Stimulated activated CD4-positive, alpha-beta T cell treated with anti-CD3 and anti-CD28 coated beads, Interleukin-12 subunit alpha, Interleukin-12 subunit beta, amount 100 ng/mL, for 48 hours (primary cell): ENCODE measurements at places on chromosomes 12 and 14.

DNA sequence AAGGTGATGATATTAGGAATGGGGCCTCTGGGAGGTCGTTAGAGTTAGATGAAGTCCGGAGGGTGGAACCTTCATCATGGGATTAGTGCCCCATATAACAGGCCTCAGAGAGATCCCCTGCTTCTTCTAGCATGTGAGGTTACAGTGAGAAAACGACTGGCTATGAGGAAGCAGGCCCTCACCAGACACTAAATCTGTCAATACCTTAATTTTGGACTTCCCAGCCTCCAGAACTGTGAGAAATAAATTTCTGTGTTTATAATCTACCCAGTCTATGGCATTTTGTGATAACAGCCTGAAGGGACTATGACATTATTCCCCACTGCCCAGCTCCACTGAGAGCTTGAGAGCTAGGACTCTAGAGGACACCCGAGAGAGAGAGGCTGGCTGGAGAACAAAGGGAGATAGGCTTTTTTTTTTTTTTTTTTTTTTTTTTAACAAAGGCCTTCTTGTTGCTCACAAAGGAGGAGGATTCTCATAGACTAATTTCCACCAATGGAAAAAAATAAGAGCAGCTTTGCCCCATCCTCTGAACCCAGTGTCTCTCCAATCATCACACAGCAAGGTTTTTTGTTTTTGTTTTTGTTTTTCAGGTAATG is 87.8 kb upstream of the EEA1 start:
- DNase-seq, result no peak

DNA sequence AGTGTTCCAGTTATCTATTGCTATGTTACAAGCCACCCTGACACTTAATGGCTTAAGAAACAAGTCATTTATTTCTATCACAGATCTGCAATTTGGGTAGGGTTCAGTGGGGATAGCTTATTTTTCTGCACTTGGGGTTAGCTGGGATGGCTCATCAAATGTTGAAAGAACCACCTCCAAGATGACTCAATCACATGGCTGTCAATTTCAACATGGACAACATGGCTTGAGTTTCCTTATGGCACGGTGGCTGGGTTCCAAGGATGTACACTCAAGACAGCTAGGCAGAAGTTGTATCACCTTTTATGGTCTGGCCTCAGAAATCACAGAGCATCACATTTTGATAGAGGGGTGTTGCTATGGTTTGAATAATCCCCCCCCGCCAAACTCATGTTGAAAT is 24.5 kb upstream of the IGF1 start:
- DNase-seq, result no peak

GRCh38 chr14:89540009-89540829 is 123.2 kb upstream of the FOXN3 start:
- DNase-seq, result no peak

DNA sequence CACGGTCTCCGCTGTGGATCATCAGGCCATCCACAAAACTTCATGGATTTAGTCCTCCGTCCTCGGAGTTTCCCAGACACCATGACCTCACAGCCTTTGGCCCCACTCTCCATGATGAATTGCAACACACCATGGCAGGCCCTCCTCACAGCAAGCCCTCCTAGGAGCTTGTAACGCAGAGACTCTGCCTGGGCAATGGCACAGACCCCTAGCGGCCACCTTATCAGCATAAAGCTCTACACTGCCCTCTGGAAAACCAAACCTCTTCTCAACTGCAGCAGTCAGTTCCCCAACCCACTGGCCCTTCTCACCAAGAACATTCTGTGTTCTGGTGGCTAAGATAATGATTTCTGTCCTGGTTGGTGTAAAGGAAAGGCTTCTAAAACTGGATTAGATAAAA is 238.4 kb upstream of the USP15 start:
- DNase-seq, result no peak

DNA sequence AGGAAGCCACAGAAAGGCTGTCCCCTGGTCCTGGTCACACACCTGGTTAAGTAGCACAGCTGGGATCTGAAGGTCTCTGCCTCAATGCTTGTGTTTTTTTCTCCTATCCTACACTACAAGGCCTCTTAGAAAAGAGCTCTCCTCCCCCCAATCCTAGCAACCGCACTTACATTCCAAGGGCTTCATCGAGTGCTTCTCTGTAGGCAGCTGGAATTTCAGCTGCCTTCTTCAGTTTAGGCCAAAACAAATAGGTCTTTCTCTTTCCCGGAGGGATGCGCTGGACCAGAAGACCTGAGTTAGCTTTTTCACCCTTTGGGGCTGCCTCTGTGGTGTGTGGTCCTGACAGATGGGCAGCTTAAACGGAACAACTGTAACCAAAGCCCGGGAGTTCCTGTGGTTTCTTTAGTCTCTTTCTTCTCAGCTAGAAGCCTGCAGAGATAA is 109.7 kb downstream of the GPATCH2L start:
- no peak for DNase-seq

- no peak for DNase-seq
Observed at GRCh38 chr12:28708918-28709371, 440.1 kb upstream of the FAR2 start.

GRCh38 chr12:52238916-52239646 is 6.0 kb downstream of the KRT7 start:
- DNase-seq, result no peak

DNA sequence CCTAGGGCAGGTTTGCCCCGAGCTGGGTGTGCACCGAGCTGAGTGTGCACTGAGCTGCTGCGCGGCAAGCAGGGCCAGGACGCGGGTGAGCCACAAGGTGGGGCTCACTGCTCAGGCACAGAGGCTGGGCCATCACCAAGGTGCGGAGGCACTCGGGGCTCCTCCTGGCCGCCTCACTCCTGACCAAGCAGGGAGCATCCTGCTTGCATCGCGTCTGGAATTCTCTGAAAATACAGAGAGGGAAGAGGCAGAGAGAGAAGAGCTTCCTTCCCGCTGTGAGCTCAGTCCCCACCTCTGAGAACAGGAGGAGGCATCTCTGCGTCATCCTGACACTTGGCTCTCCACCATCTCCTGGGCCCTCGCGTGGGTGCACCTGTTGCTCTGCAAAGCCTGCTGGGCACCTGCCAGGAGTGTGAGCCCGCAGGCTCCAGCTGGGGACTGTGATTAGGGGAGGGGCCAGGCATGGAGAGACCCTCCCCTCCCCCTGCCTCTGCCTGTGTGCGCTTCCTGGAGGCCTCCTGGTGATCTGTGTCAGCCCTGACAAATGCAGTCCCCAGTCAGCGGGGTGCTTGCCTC is 116.3 kb downstream of the GLT1D1 start:
- DNase-seq, result no peak

DNA sequence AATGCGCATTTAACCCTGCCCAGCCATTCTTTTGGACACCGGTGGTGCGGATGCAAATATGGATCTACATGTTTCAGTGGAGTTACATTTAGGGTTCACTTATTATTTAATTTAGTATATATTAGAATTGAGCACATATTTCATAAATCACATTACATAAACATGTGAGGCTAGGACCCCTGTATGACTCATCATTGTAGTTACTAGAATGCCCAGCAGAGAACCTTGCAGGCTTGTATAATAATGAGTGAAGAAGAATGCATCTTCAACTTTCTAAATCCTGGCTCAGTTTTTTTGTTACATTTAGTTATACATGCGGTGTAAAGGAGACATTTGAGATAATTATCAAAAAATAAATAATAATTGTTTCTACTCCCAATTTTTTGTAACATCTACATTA is 369.0 kb downstream of the ATP23 start:
- no peak for DNase-seq

DNA sequence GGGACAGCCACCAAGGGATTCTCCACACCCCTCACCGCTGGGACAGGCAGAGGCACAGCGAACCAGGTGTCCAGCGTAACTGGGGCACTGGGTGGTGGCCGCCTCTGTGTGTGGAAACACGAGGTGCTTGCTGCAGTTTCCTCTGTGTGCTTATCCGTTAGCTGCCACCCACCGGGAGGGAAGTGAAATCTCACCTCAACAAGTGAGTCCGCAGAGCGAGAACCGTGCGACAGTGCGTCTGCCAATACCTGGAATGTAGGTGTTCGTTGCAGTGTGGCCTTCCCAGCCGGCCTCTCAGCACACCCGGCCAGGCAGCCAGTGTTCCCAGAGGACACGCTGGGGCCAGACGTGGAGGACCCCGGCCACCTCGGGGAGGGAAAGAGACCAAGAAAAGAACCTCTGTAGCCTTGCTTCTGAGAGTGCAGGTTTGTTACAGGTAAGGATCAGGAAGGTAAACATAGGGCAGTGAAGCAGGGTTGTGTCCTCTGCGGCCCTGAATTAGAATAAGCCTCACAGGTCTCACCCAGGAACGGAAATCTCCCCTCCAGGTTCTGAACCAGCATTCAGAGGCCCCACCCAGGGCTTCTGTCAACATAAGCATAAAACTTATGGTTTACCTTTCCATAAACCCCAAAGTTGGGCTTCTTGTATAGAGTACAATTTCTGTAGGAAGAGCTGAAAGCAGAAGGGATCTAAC is 1.5 kb downstream of the BCL2L14 start:
- DNase-seq, result no peak

- DNase-seq, result no peak
Observed at GRCh38 chr12:52364901-52365489, 2.3 kb downstream of the KRT85 start.

GRCh38 chr14:73717266-73717665 is 3.1 kb upstream of the PNMA1 start:
- no peak for DNase-seq

GRCh38 chr12:8011331-8011730 is 21.2 kb upstream of the FOXJ2 start:
- DNase-seq, result no peak

DNA sequence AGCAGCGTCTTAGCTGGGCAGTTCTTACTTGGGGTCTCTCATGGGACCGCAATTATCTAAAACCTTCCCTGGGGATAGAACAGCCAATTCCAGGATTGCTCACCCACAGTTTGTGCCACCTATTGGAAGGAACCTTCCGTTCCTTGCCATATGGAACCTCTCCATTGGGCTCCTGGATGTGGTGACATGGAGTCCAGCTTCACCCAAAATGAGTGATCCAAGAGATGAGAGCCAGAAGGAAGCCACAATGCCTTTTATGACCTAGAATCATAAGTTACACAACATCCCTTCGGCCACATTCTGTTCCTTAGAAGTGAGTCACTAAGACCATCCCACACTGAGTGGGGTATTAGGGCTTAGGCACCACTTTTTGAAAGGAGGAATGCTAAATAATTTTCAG is 164.4 kb downstream of the FBXL14 start:
- no peak for DNase-seq

- DNase-seq, result no peak
Observed at GRCh38 chr12:9687228-9687627, 17.7 kb downstream of the CLEC2D start.

- DNase-seq, result no peak
Observed at GRCh38 chr12:113062502-113063395, 6.2 kb downstream of the DTX1 start.

DNA sequence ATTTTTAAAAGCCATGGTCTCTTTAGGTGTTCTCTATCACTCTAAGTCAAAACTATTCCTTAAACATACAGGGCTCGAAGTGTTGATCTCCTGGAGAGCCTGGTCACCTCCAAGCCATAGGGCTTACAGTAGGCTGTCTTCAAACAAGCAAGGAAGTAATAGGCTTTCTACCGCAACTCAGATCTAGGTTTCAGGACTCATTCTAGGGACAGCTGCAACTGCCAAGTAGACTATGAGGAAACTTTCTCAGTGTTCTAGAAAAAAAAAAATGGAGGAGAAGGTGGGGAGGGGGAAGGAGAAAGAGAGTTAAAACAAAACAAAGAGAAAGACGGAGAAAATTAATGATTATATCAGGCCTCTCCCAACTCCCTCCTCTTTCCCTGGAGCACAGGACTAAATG is 106.9 kb upstream of the ETV6 start:
- no peak for DNase-seq

- DNase-seq, result no peak
Observed at GRCh38 chr12:2372735-2373134, 319.9 kb downstream of the CACNA1C start.

- DNase-seq, result no peak
Observed at GRCh38 chr12:33586576-33586975, 147.0 kb upstream of the SYT10 start.

- no peak for DNase-seq
Observed at GRCh38 chr12:46608431-46609272, 217.1 kb downstream of the SLC38A4 start.

DNA sequence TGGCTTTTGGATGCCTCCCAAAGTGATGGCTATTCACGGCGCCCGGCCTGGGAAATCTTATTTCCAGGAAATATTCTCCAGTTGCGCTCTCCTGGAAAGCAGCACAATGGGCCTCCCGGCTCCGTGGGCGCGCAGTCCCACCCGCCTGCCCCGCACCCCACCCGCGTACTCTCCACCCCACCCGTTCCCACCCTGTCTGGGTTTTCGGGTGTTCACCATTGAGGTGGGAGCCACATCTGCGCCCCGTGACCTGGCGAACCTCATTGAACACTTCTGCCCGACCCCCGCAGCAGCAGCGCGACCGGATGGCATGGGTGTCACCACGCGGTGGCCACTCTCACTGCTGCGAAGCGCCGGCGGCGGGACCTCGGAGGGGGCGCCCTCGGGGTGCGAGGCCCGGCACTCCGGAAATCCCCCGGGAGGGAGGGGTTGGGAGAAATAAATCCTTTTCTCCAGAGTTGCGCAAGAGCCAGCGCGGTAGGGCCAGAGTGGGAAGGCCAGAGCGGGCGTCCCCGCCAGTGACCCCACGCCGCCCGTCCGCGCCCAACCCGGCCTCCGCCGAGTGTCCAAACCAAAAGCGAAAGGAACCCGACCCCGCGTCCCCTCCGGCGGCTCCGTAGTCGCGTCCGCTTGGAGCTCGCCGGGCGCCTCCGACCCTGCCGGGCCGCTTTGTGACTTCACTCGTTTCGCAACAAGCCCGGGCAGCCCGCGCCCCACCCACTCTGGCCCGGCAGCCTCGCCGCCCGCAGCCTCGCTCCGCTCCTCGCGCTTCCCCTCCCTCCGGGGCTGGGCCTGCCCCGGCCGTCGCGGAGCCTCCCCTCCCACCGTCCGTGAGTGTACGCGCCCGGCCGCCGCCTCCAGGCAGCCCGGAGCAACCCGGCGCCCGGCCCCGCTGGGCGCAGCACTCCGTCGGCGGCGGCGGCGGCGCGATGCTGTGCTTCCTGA is at the start of gene DRAM1:
TSS of gene DRAM1 (plus strand) at position 720 of the 945 bp plus-strand sequence. CDS start at position 930, 210 bp downstream.
- DNase-seq, result peak; percentile 49

DNA sequence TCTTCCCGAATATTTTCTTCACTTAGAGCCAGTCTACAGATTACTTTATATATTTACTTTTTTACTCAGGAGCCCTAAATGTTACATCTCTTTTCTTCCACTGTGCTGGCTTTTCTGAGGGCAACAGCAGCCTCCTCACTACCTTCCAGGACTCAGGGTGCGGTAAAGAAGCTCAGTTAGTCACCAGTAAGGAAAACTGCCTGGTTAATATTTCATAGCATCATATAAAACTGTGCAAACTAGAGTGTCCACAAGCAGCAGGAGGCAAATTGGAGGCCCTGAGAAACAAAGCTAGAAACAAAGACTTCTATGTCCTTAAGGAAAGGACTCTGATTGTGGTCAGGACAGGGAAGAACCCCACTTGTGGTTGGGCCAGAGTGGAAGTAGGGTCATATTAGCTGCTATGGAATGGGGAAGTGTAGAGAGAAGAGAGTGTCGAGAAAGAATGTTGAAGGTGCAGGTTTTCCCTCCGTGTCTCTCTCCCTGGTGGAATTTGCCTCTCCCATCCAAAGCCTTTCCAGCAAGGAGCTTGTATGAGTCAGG is 220.1 kb downstream of the SLC15A4 start:
- DNase-seq, result no peak
